G401 (cell line): ENCODE measurements at places on chromosomes 12 and 14.
A peak's percentile ranks its signal among the peaks of the same experiment; 100 is the strongest.

DNA sequence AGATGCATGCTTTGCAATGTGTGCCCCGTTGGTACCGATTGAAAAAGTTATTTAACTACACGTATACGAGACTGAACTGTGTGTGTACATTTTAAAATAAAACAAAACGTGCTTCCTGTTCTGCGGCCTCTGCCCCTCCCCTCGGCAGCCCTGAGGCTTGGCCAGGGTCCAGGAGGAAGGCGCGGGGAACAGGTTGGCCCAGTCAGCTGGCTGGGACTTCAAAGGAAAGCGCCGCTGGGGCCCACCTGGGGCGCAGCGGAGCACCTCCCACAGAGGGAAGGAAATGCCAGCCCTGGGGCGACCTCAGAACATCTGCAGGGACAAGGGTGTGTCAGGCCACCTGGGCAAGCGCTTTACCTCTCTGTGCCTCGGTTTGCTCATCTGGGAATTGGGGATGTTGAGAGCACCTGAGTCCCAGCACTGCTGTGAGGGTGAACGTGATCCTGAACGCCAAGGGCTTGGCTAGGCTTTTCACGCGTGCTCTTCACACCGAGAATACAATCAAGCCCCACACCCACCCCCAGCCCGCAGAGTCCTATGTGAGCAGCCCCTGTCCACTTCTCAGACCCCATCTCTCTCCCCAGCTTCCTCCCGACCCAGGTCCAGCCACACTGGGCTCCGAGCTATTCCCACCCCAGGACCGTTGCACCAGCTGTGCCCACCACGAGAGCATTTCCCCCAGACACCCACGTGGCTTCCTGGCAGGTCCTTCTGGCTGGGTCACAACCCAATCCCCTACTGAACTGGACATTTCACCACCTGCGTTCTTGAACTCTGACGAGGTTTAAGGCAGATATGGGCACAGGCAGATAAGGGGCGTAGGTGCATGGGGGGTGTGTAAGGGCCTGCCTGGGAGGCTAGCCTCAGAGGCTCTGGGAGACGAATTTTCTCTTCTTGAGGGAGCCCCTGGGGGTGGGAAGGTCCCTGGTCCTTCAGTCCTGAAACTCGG, 41.9 kb upstream of the NCOR2 start:
- peak; percentile 25 for DNase-seq

DNA sequence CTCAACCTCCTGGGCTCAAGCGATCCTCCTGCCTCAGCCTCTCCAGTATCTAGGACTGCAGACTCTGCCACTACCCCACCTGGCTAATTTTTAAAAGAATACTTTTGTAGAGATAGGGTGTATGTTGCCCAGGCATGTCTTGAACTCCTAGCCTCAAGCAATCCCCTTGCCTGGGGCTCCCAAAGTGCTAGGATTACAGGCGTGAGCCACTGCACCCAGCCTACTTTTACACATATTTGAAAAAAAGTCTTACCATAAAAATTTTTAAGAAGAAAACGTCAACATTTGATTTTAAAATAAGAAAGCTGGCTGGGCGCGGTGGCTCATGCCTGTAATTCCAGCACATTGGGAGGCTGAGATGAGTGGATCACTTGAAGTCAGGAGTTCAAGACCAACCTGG, 46.5 kb downstream of the DCAF5 start:
- no peak for DNase-seq

DNA sequence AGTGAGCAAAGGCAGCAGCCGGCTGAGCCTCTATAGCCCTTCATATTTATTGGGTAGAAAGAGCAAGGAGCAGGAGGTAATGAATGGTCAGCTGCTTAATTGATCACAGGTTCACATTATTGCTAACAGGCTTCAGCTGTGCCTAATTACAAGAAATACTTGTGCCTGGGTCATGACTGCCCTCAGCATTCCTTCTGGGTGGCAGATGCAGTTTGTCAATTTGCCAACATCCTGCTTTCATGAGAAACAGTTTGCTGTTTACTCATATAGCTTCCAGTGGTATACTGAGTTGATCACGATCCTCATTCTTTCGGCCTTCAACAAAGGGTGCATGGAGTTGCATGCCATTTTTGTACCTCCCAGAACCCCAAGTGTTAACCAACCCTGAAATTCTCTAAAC, 81.0 kb upstream of the PLEKHG7 start:
- no peak for DNase-seq

DNA sequence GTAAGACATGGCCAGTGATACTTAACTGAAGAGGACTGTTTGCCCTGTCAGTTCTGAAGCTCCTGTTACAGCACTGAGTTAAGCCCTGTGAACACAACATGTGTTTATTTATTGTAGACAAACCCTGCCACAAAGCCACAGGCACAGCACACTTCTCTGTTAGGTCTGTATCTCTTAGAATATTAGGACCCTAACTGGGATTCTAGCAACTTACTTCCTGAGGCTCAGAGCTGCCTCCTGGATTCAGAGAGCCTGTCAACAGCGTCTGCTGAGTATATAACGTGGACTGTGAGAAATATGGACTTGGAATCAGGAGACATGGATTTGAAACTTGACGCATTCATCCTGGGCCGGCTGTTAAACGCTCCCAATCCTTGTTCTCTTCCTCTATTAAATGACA, 135.0 kb upstream of the HIF1A start:
- DNase-seq, result no peak

DNA sequence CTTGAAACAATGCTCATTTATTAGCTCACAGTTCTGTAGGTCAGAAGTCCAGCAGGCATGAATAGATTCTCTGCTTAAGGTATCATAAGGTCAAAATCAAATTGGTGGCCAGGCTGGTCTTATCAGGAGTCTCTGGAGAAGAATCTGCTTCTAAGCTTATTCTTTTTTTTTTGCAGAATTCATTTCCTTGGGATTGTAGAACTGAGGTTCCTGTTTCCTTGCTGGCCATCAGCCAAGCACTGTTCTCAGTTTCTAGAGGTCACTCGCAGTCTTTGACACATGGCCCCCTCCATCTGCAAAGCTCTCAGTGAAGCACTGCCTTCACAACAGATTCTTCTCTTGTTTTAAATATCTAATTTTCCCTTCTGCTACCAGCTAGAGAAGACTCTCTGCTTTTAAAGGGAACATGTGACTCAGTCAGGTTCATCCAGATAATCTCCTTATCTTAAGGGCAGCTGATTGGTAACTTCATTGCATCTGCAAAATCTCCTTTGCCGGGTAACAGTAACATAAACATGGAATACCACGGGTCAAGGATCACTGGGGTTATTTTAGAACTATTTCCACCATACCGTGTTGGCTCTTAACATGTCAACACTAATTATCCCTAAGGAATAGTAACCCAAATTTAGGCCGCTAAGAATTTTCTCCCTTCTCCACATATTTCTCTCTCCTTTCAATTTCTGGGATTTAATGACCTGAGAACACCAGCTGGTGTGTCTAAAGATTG, 25.3 kb downstream of the RHOJ start:
- no peak for DNase-seq

DNA sequence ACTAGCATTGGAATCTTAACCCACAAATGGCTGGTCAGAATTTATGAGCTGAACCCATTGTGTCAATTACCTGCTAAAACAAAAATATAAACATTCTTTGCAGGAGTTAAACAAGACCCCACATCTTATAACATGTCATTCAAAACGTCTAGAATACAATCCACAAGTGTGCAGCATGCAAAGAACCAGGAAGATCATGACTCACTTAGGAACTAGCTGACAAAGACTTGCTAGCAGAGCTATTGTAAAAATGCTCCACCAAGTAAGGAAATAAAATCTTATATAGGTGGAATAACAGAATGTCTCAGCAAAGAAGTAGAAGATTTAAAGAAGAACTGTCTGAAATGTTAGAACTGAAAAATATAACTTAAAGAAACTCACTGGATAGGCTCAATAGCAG, 26.5 kb upstream of the POC1B start:
- DNase-seq, result no peak

- no peak for DNase-seq
These were observed 147.3 kb downstream of the RBM19 start for GRCh38 chr12:113818833-113819232.

GRCh38 chr14:26528415-26529182, 69.2 kb downstream of the NOVA1 start:
- no peak for DNase-seq

GRCh38 chr14:98893675-98894074, 378.3 kb downstream of the BCL11B start:
- no peak for DNase-seq

GRCh38 chr14:35340616-35341453, 48.7 kb downstream of the PSMA6 start:
- no peak for DNase-seq

DNA sequence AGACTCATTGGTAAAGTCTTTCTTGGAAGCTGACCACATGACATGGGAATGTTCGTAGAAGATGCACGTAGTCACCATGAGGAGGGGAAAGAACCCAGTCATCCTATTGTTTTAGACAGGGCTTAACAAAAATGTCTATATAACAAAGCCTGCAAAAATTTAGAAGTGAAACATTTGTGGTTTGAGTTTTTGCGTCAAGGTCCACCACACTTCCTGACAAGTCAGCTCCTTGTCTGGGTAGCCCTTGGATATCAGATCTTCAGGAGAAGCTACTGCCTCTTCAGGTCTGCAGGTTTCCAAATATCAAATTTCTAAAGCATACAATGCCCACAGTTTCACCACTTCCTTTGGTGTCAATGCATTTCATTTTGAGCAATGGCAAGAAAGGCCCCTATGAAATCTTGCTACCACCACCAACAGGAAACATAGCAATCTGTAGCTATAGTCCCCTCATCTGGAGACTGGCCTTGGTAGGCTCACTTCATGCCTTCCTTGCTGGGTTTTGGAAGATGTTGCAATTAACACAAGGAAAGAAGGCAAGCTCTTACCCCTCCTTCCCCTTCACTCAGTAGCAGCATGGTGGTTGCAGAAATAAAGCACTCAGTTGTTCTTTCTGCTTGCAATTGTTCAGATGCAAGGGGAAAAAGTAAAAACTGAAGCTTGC, 235.2 kb downstream of the PCNX1 start:
- DNase-seq, result no peak

DNA sequence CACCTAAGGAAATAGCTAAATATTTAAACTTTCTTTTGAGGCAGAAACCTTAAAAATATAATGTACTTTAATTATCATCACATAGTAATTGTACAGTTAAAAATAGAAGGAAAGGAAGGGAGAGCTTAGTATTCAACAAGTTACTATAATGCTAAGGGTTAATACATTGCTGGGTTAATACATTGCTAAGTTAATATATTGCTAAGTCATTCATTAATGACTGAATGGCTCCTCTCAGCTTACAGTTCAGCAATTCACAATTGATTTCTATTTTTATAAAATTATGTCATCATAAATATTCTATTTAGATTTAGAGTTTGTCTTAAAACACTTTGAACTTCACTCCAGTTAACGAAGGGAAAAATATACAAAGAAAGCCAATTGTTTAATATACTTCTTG, 207.9 kb downstream of the BMP4 start:
- no peak for DNase-seq

DNA sequence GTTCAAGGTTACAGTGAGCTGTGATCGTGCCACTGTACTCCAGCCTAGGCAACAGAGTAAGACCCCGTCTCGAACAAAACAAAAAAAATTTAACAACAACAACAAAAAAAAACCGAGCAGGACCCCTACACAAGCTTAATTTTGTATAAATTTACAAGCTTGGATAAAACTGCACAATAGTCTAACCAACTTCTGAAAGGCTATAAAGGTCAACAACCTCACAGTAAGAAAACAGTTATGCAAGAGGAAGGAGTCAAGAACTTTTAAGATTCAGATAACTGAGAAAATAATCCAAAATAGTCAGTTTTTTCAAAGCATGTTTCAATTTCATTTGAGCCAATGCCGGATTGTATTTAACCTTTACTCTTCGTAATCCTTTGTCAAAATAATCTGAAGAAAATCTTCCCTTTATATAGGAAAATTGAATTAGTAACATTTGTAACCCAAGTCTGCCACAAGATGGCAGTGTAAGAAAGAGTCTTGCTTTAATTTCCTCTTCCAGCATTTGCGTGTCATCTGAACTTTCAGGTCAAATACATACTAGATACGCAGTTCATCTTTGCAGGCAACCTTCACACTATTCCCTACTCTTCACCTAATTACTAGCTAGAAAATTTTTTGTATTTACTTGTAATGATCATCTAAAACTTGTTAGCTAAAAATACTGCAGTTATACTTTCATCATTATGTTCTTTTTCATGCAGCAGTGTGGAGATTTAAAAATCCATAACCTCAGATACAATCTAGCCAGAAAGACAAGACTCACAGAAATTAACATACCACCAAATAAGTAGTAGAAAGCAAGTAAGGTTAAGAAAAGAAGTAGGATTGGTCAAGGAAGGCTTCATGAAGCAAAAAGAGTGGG, 5.8 kb downstream of the CCNB1IP1 start:
- DNase-seq, result peak; percentile 85

GRCh38 chr12:7555752-7556151, 52.2 kb upstream of the CD163 start:
- no peak for DNase-seq
